ENCODE measurements at places on chromosomes 5 and 9.

GRCh38 chr9:2214707-2215106 is 199.6 kb downstream of the SMARCA2 start:
- no peak for DNase-seq

- no peak for DNase-seq
Measured at GRCh38 chr5:160071916-160072315, 47.3 kb downstream of the PWWP2A start.

DNA sequence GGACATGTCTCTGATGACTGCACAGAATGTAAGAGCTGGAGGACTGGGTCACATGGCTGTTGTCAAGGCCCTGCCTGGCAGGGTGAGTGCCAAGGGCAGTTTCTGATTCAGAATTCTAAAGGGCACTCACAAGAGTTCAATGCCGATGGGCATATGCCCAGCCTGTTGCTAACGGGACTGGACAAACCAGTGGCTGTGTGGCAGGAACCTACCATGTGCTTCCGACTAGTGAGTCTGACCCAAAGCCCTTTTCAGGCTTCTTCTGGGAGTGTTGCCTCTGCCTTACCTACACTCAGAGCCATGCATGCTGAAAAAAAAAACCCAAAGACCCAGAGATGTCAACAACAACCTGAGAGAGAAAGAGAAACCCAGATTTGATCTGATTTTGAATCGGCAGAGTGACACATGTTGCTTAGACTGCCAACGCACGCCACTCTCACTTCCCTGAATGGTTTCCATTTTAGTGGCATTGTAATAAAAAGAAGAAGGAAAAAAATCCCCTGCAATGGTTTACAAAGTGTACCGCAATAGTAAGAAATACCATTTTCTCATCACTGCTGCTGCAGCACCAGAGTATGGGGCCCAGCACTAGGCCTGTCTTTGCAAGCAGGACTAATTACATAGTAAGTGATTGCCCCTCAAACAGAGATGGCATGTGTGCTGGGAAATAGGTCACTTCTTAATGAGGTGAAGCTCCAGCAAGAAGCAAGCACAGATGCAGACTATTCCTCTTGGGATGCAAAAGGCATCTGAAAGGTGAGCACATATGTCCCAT is 194.3 kb downstream of the PALM2AKAP2 start:
- DNase-seq: no peak

GRCh38 chr9:137055385-137056364 is 1.8 kb upstream of the ENTPD2 start:
- no peak for DNase-seq

GRCh38 chr5:150599917-150600511 is 40.4 kb upstream of the SYNPO start:
- DNase-seq: no peak

GRCh38 chr9:16217943-16218701 is 652.3 kb downstream of the BNC2 start:
- DNase-seq: no peak

GRCh38 chr5:24904981-24905517 is 260.3 kb upstream of the CDH10 start:
- DNase-seq: no peak

GRCh38 chr5:122319897-122320296 is 7.9 kb downstream of the SNCAIP start:
- DNase-seq: no peak

DNA sequence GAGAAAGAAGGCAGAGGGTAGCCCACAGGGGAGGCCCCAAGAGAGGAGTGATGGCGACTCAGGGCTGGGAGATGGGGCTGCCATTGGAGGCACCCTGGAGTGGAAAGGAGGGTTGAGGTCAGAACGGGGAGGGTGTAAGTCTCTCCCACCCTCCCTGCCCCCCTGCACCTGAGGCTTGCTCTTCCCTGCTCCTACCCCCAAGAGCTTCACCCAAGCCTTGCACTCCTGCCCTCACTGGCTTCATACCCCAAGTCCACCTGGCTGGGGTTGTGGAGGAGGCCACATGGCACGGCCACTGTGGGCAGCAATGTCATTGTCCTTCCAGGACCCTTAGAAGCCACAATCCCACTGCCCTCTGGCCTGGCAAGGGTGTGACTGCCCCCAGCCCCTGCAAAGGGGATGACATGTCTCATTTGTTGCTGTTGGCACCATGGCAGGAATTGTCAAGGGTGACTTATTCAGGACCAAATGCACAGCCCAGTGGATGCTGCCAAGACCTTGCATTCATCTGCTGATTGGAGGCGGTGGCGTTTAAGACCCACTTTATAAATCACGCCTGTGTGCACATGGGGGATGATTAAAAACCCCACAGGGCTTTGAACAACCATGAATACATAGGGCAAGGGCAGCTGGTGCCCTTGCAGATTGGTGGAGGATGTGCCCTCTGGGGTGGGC is 47.6 kb upstream of the RNU6ATAC start:
- no peak for DNase-seq

GRCh38 chr5:110702300-110702699 is 24.2 kb downstream of the TMEM232 start:
- no peak for DNase-seq

GRCh38 chr9:69755205-69755604 is 4.6 kb downstream of the PTAR1 start:
- DNase-seq: no peak

GRCh38 chr9:89514337-89514736 is 16.4 kb upstream of the SEMA4D start:
- DNase-seq: no peak

DNA sequence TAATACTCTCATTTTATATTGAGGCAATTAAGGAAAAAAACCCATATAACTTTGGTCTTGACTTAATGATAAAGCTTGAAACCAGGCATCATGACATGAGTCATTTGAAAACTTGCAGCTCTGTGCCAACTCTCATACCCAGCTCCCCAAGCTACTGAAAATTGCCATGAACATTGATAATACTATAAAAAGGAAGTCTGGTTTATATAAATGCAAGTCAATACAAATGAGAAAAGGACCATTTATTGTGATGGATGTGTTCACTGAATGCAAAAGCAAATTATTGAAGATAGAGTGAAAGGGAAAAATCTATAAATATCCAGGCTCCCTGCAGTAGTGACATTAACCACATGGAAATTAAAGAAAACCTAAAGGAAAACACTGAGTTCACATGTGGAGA is 116.3 kb downstream of the DEPDC1B start:
- DNase-seq: no peak

DNA sequence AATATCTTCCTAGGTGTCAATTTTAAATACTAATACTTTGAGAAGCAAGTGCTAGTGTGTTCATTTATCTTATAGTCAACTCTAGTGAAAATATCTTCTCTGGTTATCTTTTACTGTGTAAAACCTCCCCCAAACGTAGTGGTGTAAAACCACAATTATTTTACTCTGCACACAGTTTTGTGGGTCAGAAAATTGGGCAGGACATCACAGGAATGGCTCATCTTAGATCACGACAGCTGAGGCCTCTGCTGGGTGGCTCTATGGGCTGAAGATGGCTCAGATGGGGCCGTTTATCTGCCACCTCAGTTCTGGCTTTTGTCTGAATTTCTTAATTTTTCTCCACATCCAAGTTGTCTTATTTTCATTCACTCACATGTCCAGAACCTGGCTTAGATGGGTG is 457.2 kb upstream of the ACTBL2 start:
- DNase-seq: no peak

DNA sequence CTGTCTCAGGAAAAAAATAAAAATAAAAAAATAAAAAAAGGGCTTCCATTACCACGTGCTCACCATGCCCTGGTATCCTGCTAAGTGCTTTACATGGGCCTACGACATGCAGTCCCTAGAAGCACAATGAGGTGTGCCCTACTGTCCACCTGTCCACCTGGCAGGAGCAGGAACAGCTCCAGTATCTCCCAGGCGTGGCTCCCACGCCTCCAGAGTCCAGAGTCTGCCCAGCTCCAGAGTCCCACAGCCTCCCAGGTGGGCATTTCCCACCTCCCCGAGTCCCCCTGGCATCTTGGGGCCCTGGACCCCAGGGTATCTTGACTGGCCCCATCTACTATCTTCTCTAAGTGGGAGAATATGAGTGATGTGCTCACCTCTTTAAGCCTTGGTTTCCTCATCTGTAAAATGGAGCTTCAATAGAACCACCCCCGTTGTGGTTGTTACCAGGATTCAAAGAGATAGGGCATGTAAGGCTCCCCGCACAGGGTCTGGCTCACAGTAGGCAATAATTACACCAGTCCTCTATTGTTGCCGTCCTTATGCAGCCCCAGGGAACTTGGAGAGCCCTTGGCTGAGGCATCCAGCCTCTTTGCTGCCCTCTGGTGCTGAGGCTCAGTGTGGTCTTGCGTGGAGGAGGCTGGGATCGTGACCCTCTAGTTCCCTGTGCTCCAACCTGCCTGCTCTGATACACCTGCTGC is 8.9 kb downstream of the CXCL14 start:
- no peak for DNase-seq

DNA sequence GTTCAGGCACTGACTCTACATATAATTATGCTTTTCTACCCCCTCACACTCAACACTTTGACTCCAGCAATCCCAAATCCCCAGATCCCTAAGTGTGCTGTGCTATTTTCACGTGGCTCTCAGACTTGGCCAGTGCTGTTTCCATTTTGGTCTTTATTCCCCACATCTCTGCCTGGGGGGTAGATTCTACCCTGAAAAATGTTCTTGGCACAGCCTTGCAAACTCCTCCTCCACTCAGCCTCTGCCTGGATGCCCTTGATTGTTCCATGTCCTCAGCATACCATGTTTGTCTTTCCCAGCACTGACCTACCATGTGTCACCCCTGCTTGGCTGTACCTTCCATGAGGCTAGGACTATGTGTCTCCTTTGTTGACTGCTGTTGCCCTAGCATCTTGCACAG is 43.0 kb downstream of the FXN start:
- DNase-seq: no peak

GRCh38 chr5:111309384-111309783 is 85.2 kb downstream of the CAMK4 start:
- DNase-seq: no peak

- no peak for DNase-seq
Measured at GRCh38 chr5:56677690-56678305, 137.6 kb upstream of the MAP3K1 start.

DNA sequence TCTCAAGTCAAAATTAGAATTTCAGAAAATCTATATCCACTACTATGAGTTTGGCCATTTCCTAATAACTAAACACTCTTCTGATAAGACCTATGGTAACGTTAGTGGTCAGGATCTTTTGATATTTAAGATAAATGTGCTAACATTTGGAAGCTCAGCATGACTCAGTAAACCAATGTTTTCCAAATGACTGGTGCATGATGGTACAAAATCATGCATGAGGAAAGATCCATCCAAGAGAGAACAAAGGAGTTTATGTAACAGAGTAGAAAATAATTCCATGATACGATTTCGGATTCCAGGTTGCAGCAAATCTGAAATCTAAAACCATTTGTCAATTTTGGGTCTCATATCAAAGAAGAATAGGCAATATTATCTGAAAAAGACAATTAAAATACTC is 279.2 kb downstream of the NSG2 start:
- DNase-seq: no peak

DNA sequence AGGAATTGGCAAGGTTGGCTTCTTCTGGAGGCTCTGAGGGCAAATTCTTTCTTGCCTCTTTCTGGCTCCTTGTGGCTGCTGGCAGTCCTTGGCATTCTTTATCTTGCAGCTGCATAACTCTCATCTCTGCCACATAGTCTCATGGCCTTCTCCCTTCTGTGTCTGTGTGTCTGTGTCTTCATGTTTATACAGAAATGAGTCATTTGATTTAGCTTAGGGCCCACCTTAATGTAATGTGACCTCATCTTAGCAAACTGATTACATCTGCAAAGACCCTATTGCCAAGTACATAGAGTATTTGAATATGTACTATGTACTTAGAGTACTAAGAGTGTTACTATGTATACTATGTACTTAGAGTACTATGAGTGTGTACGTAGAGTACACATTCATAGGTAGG is 122.5 kb downstream of the RFK start:
- no peak for DNase-seq

GRCh38 chr9:117365438-117365837 is 49.4 kb downstream of the ASTN2 start:
- DNase-seq: no peak

- no peak for DNase-seq
Measured at GRCh38 chr5:57513785-57514184, 31.2 kb upstream of the ACTBL2 start.

Data from stimulated activated CD4-positive, alpha-beta T cell treated with anti-CD3 and anti-CD28 coated beads, Interleukin-1b, Interleukin-23, amount 100 ng/mL, for 1 hour (primary cell).